ENCODE measurements at places on chromosomes 6 and 20.
A peak's percentile ranks its signal among the peaks of the same experiment; 100 is the strongest.

DNA sequence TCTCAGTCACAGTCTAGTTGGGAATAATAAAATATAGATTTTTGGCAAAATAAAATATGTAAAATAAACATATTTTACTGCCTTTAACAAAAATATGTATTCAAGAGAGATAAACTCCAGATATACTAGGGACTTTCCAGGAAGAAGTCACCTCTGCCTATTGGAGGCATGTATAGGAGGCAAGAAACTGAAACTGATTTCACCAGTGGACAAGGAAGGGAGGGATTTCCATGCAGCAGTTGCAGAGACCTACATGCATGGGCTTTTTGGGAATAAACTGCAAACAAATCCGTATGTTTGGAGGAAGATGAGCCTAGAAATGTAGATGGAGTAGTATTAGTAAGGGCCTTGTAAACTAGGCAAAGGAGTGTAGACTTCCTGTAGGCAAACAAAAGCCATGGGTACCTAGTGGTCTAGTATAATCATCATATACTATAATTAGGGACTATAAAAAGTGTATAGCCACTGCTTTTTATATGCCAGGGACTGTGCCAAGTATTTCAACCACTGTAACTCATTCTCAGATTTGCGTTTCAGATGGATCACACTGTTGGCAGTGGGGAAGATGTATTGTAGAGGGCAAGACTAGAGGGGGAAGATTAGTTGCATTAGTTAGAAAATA, 38.9 kb downstream of the CD109 start:
- no peak for DNase-seq
- H3K4me3 ChIP-seq = no peak overlapping the region
- no peak overlapping the region for H3K27ac ChIP-seq
- H3K36me3 ChIP-seq = peaks cover under 1% of the 10 kb centered on the region
- no peaks in the 10 kb centered on the region for H3K27me3 ChIP-seq

DNA sequence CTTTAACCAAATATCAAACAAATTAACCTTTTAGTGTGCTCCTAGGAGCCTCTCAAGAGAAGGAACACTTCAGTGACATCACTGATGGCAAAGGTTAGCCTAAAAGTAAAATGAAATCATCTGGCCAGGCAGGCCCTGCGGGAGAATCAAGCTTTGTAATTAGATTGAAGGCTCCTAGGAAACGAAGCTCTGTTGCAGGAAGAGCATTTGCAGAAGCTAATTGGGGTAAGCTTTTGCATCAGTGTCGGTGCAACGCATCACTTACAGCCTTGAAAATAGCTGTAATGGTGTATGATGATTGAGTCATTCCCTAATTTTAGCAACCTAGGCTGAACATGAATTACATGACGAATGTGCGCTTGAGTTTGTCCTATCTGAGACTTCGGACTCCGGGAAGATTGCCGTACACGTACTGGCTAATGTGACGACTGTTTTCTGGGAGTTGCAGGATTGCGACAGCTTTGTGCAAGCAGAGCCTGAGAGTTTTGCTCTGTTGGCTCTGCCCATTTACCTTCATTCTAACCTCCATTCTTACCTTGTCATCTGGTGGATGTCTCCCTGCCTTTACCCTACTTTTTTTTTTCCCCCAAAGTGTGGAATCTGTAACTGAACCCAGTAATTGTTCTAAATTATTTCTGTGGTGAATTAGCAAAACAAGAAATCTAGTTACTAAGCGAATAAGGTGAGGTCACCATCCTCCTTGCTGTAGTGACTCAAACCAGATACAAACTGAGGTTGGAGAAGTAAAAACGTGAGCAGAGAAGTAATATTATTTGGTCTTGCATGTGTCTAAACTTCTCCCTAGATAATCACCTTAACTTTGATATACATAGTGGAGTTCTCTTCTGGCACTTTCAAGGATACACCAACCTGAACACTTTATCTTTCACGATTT, 675.9 kb upstream of the CITED2 start:
- H3K36me3 ChIP-seq = no peaks in the 10 kb centered on the region
- peaks cover 43% of the 10 kb centered on the region for H3K27me3 ChIP-seq
- DNase-seq = no peak

DNA sequence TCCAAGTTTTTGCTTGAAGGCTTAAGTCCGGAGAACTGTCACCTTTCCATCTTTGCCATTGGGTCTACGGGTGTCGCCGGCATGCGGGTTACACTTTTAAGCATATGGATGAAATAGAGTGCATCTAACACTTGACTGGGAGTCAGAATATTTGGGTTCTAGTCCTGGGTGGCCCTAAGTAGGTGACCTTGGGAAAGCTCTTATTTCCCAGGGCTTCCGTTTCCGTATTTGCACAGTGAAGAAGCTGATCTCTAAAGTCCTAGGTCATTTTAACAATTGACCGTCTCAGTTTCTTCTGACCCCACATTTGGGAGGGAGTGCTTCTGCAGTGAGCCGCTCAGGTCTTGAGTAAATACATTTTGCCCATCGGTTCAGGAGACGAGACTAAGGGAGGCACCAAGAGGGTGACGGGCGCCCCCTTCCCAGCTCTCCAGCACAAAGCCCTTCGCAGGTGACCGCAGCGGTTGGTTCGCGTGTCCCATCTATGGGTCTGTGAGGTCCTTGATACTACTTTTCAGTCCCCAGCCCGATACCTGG, 651 bp upstream of the BLTP3A start:
- H3K27ac ChIP-seq = peak overlapping the region; percentile 93
- peaks cover 8% of the 10 kb centered on the region for H3K36me3 ChIP-seq
- peak overlapping the region; percentile 95 for H3K4me3 ChIP-seq
- peaks cover 30% of the 10 kb centered on the region for H3K4me1 ChIP-seq

- H3K4me3 ChIP-seq = no peak overlapping the region
- no peaks in the 10 kb centered on the region for H3K36me3 ChIP-seq
- no peaks in the 10 kb centered on the region for H3K4me1 ChIP-seq
- no peak overlapping the region for H3K27ac ChIP-seq
- no peak for DNase-seq
- no peaks in the 10 kb centered on the region for H3K27me3 ChIP-seq
These were observed 238.6 kb upstream of the RIN2 start for GRCh38 chr20:19519466-19519865.

DNA sequence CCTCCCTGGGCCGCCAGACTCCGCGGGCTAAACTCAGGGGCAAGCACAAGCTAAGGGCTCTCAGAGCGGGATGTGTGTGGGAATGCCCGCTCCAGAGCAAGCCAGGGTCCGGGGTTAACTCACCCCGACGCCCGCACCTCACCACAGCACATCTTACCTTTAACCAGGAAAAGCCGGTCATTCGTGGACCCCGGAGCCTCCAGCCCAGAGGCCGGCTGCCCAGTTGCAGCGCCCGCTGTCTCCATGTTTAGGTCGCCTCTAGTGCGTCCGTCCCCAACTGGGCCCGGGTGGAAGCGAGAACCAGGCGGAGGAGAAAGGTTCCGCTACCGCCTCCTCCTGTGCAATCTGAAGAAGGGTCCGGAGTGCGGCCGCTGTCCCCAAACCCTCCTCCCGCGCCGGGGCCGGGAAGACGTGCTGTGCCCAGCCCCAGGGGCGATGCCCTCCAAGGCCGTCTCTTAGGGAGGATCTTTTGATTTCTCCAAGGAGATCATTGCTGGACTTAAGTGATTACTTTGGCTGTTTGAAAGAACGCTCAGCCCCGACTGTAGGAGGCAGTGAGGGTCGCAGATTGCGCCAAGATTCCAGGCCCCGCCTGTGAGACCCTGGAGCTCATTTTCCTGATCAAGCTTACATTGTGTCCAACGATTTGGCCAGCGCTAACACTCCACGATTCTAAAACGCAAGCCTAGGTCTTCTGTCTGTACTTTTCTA, at the start of gene TMEM242:
Gene TMEM242 (minus strand): TSS at position 265 of the 711 bp plus-strand sequence. CDS start 20 bp downstream, at position 245.
- peaks cover 9% of the 10 kb centered on the region for H3K36me3 ChIP-seq
- peaks cover 13% of the 10 kb centered on the region for H3K4me1 ChIP-seq
- peak within 1 kb of the TSS; percentile 87 for H3K4me3 ChIP-seq
- DNase-seq = peak; percentile 91
- no peaks in the 10 kb centered on the region for H3K27me3 ChIP-seq

DNA sequence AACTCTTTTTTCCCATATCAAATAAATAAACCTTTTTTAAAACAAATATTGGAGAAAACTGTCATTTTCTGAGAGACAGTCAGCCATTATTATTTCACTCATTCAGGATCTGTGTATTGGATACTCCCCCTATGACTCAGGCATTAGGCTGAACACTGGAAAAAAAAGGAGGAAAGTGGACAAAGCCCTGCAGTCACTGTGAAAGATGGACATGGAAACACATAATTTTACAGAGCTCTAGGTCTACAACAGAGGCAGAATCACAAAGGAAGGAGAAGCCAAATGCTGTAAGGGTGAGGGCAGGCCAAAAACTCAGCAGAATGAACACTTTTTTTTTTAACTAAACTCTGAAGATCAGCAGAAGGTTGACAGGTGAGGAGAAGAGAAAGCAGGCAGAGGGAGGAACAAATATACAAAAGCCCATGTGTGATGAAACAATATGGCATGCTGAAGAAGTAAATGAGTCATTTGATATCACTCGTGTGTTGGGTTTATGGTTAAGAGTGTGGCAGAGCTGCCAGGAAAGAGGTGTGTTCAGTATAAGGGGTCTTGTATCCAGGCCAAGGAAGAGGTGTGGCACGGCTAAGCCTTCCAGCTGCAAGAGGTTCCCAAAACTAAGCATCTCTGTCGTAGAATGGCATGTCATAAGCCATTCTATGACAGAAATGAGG, 39.1 kb downstream of the EPB41L2 start:
- no peaks in the 10 kb centered on the region for H3K27me3 ChIP-seq
- H3K27ac ChIP-seq = no peak overlapping the region
- no peaks in the 10 kb centered on the region for H3K36me3 ChIP-seq
- no peak for DNase-seq
- no peak overlapping the region for H3K4me3 ChIP-seq

GRCh38 chr6:154202339-154202738, 154.3 kb downstream of the IPCEF1 start:
- H3K4me3 ChIP-seq = no peak overlapping the region
- no peak overlapping the region for H3K27ac ChIP-seq

DNA sequence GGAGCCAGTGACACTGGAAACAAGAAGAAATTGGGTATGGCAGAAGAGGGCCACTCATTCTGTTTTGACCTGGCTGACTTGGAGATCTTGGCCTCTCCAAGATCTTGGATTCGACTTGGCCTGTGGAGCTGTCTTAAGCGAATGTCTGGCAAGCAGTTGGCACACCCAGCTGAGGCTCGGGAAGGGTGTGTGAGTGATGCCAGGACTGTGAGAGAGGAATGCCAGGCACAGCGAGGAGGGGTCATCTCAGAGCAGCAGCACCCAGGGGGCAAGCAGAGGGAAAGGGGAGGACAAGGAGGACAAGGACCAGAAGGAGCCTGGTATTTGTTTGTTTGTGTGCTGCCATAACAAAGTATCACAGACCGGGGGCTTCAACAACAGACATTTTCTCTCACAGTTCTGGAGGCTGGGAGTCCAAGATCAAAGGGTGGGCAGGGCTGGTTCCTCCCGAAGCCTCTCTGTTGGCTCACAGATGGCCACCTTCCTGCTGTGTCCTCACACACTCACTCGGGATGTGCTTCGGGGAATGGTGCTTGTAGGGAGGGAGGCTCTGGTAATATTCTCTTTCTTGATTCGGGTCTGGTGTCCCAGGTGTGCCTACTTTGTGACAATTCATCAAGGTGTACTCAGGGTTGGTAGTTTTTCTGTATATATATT, 33.0 kb downstream of the RPP40 start:
- H3K4me1 ChIP-seq = peaks cover 4% of the 10 kb centered on the region
- no peak overlapping the region for H3K27ac ChIP-seq
- H3K36me3 ChIP-seq = no peaks in the 10 kb centered on the region
- H3K4me3 ChIP-seq = no peak overlapping the region

Data from central memory CD8-positive, alpha-beta T cell (primary cell).